ENCODE measurements at places on chromosomes 2 and 18.

DNA sequence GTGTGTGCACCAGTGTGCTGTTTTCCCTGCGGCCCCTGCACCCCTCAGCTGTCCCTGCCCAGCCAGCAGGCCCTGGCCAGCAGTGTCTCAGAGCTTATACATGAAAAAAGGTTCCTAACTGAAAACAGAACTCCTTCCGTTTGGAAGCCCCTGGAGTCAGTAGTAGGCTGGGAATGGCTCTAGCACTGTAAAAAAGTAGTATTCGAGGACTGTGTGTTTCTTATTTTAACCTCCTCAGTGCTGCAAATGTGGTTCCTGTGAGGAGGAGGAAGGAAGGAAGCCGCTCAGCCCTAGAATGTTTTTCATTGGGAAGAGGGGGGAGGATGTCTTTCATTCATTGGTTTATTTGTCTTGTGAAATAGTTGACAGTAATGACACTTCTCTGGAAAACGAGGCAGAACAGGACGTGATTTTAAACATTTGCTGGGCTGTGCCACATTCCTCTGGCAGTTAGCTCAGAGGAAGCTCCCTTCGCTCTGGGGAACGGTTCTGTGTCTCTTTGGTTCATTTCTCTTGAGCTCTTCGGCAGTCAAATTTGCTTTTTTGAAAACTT lies 103.5 kb downstream of the SPTBN1 start:
- no peak for DNase-seq

DNA sequence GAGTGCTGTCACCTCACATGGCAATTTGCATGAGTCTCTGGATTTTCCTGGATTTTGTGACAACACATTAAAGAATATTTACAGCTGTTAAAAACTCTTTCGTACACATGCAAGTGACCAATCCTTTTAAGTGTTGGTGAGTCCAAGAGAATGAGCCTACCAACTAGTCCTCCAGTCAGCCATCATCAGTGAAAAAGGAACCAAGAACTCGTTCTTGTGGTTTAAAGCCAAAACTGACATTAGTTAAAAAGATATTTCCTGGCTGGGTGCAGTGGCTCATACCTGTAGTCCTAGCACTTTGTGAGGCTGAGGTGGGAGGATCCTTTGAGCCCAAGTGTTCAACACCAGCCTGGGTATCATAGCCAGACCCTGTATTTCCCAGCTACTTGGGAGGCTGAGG lies 215.4 kb upstream of the ITGA4 start:
- DNase-seq, result peak; percentile 29

GRCh38 chr18:1559563-1559962 lies 654.9 kb downstream of the ADCYAP1 start:
- DNase-seq, result no peak

GRCh38 chr2:158134055-158134454 lies 32.4 kb downstream of the UPP2 start:
- no peak for DNase-seq

- DNase-seq, result no peak
Measured at GRCh38 chr18:44098551-44099098, 582.1 kb upstream of the SETBP1 start.

GRCh38 chr2:1518331-1518803 lies 105.1 kb downstream of the TPO start:
- no peak for DNase-seq

DNA sequence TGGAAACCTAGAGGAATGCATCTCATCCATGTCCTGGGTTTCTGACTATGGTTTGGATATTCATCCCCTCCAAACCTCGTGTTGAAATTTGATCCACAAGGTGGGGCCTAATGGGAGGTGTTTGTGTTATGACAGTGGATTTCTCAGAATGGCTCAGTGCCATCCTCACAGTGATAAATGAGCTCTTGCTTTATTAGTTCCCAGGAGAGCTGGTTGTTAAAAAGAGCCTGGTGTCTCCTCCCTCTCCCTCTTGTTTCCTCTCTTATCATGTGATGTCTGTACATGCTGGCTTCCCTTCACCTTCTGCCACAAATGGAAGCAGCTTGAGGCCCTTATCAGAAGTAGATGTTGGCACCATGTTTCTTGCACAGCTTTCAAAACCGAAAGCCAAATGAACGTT lies 424.3 kb downstream of the DCC start:
- DNase-seq, result no peak

DNA sequence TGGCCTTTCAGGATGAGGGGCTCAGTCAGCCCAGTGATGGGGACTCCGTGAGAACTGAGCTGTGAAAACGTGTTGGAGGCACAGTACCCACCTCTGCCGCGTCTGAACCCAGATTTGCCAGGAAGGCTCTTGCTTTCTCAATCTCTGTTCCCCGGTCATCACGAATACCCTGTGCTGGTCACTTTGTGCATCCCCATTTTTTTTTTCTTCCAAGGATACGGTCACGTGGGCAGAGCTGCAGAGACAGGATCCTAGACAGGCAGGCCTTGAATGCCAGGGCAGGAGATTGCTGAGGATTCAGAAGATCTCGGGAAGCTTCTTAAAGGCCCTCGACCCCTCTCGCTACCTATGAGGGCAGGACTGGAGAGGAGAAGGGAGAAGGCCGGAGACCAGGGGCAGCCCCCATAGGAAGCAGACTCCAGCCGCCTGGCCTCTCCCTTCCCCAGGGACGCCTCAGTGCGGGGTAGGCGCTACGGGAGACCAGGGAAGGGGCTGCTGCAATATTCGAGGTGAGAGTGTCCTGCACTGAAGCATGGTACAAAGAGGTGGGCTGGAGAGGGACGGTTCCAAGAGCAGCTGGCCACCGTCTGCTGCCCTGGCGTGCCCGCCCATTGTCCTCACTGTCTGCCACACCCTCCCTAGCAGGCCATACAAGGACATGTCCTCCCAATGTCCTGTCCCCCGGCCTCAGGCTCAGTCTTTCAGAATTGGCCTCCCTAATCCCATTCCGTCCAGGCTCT lies 29.0 kb upstream of the TAF1B start:
- no peak for DNase-seq

DNA sequence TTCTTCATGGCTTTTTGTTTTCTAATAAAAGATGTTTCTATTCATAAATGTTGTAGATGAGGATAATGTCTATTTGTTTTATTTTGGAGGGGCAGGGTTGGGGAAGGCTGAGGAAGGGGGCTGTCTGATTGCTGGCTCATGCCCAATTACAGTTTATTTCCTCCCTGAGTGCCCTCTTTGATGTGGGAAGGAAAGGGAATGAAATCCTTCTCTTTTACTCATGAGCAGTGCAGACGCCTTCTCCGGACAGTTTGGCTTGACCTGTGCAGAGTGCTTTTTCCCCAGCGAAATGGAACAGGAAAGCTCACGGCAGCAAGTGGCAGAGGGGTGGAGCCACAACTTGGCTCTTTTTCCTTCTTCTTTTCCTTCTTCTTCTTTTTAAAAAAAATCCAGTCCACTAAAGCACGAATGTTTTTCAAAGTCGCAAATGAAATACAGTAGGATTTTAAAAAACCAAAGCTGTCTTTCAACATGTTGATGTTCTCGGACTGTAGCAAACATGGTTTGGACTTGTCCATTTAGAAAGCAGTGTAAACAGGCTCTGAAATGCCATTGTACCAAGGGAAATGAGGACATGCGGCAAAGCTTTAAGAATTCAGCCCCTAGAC lies 34.5 kb downstream of the RAB31 start:
- no peak for DNase-seq

GRCh38 chr2:110958346-110959119 lies 162.2 kb upstream of the BCL2L11 start:
- no peak for DNase-seq

GRCh38 chr2:222739939-222740338 lies 68.5 kb downstream of the MOGAT1 start:
- DNase-seq, result no peak

GRCh38 chr2:231926761-231927565 lies 767 bp upstream of the NPPC start:
- peak; percentile 49 for DNase-seq

GRCh38 chr18:24659827-24660720 lies 199.6 kb downstream of the HRH4 start:
- DNase-seq, result no peak

DNA sequence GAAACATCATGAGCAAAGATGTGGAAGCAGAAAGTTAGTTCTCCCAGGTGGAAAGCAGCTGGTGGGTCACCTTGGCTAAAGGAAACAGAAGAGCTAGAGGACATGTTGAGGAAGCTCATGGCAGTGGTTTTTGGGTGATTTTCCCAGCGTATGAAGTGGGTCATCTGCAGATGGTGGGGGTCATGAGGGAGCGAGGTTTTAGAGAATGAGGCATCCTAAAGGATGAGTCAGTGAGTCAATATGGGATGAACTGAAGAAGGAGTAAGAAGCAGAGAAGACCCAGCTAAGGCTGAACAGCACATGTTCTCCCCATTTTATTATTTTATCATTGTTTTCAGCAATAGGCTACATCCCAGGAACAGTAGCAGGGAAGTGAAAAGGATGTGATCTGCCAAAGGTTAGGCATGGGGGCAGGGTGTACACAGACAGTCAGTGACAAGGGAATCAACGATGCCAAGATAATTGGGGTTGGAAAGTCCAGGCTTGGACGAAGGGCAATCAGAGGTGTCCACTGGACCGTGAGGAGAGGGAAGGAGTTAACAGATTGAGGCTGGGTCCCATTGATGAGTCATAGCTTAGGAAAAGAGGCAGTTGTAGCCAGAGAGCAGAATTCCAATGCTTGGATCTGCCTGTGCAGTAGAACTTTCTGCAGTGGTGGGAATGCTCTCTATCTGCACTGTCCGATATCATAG lies 289.3 kb upstream of the RAB12 start:
- no peak for DNase-seq

DNA sequence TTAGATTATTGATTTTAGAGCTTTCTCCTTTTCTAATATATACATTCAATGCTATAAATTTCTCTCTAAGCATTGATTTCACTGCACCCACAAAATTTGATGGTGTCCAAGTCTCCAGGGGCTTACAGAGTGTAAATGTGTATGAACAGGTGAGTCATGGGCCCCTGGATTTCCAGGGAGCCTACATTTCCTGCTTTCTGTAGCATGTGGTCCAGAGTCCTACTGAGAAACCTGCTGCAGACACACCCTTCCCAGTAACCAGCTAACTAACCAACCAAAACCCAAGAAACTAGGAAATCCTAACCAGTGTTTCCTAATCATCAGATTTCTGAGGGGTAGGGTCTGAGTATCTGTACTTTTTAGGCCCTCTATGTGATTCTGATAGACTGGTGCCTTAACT lies 39.5 kb upstream of the TANC1 start:
- DNase-seq, result no peak

DNA sequence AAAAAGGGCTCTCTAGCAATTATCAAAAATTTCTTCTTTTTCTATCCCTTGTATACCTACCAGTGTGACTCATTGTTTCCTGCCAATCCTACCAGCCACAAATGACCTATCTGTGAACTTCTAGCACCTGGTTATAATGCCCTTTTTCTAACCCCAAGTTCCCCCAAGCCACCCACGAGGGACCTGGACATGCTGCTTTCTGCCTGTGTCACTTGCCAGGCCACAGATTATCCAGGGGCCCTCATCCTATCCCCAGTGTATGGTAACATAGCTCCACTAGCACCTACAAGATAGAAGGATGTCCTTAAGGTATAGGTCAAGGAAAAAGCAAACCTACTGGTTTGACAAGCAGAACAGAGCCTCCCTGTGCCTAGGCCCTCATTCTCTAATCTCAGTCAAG lies 26.8 kb downstream of the AAK1 start:
- DNase-seq, result peak; percentile 38

- no peak for DNase-seq
Measured at GRCh38 chr2:177584030-177584692, 191.6 kb downstream of the AGPS start.

- no peak for DNase-seq
Measured at GRCh38 chr2:74828543-74828942, 5.4 kb upstream of the HK2 start.

GRCh38 chr2:102069311-102069974 lies 73.1 kb upstream of the IL1R1 start:
- DNase-seq, result no peak
